ENCODE measurements at places on chromosomes 5 and 9.

DNA sequence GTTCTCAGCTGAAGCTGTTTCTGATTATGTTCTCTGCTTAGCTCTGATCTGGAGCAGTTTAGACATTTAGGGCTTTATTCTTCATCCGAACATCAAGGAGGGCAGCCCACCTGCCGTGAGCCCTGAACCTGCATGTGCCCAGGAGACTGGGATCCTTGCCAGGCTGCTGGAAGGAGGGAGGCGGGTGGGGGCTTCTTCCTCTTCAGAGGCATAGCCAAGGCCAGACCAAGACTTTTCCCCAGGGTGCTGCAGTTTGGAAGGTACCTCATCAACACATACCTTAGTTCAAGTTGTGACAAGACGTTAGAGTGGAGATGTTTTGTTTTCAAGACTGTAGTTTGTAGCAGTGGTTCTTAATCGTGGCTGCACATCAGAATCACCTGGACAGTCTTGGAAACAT lies 64.9 kb downstream of the RALGPS1 start:
- DNase-seq: no peak

DNA sequence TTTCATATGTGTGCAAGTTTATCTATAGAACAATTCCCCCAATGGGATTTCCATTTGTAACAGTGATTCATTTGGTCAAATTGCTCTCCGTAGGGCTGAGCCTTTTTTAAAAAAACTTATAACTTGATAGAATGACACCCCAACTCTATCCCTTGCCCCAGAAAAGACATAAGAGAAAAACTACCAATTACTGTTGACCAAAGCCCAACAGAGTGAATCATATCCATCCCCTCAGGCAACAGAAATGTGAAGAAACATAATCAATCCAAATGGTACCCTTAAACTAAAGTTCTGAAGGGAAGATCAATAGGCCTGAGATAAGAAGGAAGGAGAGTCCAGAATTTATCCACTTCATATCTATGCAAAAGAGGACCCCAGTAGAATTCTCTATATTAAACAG lies 17.8 kb downstream of the TICAM2 start:
- no peak for DNase-seq

DNA sequence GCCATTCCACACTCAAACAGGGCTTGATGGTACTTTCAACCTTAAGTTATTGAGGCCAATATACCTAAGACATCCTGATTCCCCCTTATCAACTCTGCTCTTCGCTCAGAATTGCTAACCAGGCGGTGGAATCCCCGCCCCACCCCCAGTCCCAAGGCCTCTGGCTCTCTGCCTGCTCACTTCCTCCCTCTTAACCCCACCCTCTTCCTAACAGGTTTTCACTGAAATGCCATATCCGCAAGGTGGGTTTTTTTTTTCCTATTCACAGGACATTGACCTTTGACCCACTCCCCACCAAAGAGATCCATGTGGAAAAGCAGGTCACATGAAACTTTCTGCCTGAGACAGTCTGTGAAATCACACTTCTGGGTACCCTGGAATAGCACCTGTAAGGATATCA lies 66.6 kb upstream of the IFNK start:
- no peak for DNase-seq

- DNase-seq: no peak
These were observed 34.2 kb upstream of the GOLGA1 start for GRCh38 chr9:124975131-124975530.

DNA sequence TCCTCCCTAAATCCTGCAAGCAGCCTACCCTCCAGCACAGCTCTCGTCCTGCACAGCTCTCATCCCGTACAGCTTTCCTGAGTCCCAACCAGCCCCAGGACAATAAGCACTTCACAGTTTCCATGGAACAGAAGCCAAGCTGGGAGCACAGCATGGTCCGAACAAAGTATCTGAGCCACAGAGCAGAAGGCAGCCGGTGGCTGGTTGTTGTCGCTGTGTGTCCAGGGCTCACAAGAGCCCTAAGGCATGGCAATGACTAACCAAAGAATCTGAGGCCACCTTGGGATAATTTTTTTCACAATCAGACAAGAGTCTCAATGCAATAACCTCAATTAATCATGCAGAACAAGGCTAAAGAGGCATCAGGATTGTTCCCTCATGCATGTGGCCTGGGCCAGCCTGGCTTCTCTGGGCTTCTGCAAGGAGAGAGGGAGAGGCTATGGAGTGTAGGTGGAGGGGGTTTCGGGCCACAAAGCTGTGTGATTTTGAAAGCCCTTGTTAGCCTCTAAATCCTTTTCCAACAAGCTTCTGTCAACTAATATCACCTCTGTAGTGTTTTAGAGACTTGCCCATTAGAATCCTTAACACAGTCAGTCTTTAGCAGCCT lies 323.4 kb downstream of the PIK3R1 start:
- DNase-seq: no peak

- DNase-seq: no peak
These were observed 267.7 kb downstream of the ADAMTS6 start for GRCh38 chr5:65213921-65214525.

DNA sequence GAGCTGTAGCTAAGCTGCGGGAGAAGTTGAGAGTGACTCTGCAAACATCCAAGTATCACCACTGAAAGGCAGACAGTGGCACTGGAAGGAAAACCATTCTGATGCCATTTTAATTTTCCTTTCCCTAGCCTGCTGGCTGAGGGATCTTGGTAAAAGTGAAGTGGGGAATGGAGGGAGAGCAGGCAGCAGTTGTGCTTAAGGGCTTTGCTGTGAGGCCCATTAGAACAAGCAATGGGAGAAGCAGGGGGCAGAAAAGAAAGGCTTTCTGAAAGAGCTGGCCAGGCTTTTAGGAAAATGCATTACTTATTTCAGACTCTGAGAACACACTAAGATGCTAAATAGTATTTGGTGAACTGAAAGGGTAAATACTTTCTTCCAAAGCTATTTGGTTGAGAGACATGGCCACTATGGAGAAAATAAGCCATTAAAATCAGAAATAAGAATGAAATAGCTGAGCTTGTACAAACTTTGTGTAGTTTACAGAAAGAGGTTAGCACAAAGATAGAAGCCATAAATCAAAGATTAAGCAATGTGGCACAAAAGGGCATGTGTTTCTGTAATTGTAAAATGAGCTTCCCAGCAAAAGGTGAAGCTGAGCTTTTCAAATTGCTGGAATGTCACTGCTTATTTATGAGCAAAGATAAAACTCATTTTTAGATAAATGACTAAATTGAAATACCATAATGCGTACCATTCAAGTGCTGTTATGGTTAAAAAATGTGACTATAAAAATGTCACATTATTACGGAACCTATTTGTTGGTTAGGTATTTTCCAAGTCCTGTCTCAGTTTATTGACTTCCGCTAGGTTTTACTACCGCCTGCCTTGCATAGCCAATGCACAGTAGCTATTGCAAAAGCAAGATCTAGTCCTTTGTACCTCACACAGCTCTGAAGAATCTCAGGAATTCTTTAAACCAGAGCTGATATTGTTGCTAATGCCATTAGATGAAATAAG lies 20.8 kb downstream of the SNCAIP start:
- DNase-seq: no peak
